ENCODE measurements at places on chromosomes 4 and X.

DNA sequence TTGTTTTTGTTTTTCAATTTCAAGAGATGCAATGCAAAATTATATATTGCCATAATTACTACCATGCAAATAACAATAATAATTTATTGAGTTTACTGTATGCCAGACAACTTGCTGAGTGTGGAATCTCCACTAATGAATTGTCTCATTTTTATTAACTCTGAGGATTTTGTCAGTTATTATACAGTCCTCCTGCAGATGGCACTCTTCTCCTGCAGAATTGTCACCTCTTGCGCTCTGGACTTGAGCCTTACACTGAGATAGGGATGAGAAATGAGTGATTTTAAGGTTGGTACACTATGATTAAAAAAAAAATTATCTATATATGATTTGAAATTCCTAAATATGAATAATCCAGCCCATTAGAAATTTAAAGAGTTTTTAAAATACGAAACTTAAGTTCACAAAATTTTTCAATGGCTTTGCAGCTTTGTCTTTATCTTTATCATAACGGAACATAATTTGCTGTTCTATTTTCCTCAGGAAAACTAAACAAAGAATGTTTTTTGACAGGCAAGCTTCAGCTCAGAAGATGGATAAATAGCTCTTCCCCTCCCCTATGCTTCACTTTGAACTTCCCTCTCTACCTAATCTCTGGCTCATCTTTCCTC, 12.7 kb upstream of the PAQR3 start:
- peak; percentile 28 for DNase-seq

DNA sequence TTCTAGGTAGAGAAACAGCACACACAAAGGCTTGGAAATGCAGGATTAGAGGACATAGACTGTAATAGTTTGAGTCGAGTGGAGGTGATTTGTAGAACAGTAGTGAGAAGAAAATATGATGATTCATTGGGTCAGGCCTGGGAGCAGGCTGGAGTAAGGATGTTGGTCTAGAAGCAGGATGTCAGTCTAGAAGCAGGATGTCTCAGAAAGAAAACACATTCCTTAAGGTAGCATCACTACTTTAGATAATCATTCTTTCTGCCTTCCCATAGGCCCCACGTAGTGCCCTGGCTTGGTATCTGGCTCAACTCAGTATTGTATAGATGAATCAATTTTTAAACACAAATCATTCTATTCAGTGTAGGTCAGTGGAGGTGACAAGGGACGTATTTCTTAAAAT, 11.2 kb upstream of the DACH2 start:
- no peak for DNase-seq

GRCh38 chr4:30924495-30924894, 204.3 kb downstream of the PCDH7 start:
- no peak for DNase-seq

- DNase-seq = no peak
Measured at GRCh38 chrX:24542756-24543155, 77.7 kb downstream of the PDK3 start.

GRCh38 chr4:153988492-153989363, 199.8 kb upstream of the SFRP2 start:
- DNase-seq = no peak

DNA sequence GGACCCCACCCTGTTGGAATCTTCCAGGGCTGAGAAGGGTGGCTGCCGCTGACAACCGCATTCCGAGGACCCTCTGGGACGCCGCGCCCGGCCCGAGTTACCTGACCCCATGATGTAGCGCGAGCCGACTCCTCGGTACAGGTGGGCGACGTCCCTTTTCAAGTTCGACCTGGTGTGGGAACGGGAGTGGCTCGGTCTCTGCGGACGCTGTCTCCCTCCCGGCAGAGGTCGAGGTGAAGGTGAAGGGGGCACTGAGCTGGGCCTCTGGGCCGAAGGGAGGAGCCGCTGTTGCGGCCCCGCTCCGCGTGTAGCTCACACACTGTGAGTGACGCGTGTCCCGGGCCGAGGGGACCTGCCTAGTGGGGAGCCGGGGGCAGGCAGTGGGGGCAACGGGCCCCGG, 4.5 kb downstream of the GTPBP6 start:
- no peak for DNase-seq

- DNase-seq = no peak
Measured at GRCh38 chrX:38973322-38973721, 172.1 kb downstream of the MID1IP1 start.

- no peak for DNase-seq
Measured at GRCh38 chrX:154661899-154662298, 8.5 kb upstream of the CTAG2 start.

- no peak for DNase-seq
Measured at GRCh38 chr4:38979081-38979480, 53.1 kb downstream of the TMEM156 start.

- no peak for DNase-seq
Measured at GRCh38 chr4:132502096-132502552, 647.0 kb upstream of the PCDH10 start.

GRCh38 chr4:80811406-80811805, 219.1 kb upstream of the BMP3 start:
- no peak for DNase-seq

GRCh38 chr4:39085891-39086290, 23.9 kb downstream of the KLHL5 start:
- no peak for DNase-seq
